AG09319 (cell line): ENCODE measurements at places on chromosomes 5 and 9.

DNA sequence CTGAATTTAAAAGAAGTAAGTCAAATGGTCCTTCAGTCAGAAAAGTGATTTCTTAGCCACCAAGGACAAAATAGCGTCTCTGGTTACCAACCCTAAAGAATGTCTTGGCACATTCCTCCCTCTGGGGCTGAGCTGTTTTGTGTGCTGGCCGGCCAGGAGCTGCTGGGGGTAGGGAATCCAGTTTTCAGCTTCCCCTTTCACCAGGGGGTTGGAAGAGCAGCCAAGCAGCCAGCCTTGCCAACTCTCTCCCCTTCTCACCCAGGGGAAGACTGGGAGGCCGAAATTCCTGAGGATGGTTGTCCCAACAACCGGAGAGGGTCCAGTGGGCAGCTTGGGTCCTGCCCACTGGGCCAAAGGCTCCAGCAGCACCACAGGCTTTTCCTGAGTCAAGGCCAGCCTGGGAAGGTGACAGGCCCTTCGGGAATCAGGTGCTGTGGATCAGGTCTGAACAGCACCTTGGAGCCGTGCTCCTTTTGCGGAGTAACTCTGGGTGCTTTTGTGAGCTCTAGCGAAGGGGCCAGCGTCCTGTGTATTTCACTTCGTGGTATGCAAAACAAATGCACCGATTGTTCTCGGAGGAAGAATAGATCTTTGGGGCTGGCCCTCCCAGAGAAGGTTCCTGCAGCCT, 4.2 kb downstream of the WWC1 start:
- peak; percentile 43 for DNase-seq

DNA sequence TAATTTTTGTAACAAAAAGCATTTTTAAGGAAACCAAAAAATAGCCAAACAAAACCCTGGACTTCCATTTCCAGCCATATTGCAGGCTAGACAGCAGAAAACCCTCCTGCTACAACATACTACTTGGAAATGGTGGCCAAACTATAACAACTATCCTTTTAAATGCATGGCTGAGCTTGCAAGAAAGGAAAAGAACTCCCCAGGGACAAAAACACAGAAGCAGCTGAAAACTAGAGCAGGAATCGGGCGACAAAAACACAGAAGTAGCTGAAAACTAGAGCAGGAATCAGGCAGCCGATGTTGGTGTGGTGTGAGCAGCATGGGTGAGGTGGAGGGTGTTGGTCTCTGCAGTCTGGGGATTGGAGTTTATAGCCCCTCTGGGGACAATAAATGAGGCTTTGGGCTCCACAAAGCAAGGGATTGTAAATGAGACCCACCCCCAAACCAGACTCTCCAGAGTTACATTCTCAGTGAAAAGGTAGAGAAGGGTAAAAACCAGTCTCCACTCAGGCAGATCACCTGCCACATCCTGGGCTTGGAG, 95.2 kb downstream of the C9orf50 start:
- no peak for DNase-seq

- no peak for DNase-seq
Measured at GRCh38 chr9:104912606-104913005, 15.3 kb downstream of the ABCA1 start.

- no peak for DNase-seq
Measured at GRCh38 chr5:74810915-74811314, 43.9 kb downstream of the NSA2 start.

DNA sequence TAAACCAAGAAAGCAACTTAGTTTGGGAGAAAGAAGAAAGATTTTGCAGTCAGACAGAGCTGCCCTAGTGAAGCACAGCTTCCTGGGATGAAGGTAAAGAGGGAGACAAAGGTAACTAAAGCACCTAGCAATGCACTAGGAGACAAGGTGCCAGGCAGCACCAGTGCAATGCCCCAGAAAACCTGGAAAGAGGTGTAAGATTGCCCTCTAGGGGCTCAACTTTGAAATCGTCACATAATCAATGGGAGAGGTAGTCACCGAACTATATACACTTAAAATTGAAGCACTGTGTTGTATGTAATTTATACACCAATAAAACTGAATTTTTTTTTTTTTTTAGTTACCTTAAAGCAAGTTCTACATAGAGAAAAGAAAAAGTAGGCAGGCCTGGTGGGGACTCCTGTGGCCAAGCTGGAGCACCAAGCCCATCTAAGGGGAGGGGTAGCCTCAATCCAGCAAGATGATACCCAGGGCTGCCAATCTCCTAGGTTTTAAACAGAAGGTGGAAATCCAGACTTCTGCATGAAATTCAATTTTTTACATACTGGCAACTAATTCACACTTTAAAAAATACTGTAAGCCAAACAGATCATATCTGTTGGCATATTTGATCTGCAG, 48.2 kb downstream of the CDK5RAP2 start:
- no peak for DNase-seq

- no peak for DNase-seq
Measured at GRCh38 chr5:98938464-98938863, 9.7 kb upstream of the CHD1 start.

DNA sequence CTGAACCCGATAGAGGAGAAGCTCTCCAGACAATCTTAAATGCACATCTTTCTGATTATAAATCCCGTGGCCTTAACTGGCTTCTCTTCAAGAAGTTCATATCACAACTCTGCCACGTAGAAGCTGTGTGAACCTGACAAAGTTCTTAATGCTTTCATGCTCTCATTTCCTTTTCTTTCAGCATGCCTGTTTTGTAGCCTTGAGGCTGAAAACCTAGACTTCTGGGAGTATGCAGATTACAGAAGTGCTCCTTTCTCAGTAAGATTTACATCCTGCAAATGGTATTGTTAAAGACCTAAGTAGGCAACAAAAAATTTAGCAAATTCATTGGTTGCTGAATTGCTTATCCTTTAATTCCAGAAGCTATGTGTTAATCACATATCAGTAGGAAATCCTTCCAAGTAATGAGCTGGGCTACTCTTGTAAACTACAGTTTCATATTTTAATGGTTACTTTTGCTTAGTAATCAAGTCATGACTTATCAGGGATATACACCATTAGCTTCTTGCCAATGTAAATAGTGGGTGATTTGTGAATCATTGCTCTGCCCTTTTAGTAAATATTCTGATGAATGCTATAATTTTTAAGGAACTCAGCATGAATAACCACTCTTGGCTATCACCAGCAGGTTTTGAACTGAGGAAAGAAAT, 334.7 kb downstream of the FBXL7 start:
- peak; percentile 62 for DNase-seq

DNA sequence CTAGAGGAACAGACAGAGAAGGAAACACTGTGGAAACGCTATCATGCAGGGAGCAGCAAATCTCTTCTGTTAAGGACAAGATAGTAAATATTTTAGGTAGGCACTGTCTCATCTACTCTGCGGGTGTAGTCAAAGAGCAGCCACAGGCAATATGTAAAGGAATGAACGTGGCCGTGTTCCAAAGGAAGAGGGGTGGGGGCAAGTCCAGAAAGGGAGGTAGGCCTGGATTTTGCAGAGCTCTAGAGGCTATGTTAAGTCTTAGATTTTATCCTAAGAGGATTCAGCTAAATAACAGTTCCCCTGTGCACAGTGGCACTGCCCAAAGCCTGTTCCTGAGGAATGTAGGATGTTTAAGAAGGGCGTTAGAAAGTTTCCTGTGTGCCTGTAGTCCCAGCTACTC, 161.6 kb downstream of the ACTL7B start:
- no peak for DNase-seq

- DNase-seq, result no peak
Measured at GRCh38 chr9:106864373-106865143, 1.6 kb downstream of the ZNF462 start.

GRCh38 chr9:99262949-99263418, 40.9 kb downstream of the SEC61B start:
- DNase-seq, result no peak

DNA sequence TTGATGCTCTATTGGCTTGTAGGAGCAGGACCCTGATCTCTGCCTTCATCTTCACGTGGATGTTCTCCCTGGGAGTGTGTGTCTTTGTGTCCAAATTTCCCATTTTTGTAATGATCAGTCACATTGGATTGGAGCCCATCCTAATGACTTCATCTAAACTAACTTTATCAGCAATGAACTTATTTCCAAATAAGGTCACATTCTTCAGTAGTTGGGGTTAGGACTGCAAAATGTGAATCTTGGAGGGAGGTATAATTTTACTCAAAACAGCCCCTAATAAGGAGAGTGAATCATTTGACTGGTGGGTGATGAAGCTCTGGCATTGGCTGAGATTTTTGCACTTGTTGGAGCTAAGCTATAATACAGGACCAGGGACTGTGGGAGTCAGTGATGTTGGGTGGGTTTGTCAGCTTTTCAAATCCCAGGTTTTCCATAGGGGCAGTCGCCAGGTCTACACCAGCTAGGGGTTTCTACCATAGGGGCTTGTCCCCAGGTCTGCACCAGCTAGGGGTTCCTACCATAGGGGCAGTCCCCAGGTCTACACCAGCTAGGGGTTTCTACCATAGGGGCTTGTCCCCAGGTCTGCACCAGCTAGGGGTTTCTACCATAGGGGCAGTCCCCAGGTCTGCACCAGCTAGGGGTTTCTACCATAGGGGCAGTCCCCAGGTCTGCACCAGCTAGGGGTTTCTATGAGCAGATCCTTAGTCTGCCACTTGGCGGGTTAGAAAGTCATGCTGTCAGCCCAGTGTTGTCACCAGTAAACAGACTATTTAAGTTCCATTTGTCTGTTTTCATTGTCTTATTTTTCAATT, 382.6 kb upstream of the DAP start:
- no peak for DNase-seq

DNA sequence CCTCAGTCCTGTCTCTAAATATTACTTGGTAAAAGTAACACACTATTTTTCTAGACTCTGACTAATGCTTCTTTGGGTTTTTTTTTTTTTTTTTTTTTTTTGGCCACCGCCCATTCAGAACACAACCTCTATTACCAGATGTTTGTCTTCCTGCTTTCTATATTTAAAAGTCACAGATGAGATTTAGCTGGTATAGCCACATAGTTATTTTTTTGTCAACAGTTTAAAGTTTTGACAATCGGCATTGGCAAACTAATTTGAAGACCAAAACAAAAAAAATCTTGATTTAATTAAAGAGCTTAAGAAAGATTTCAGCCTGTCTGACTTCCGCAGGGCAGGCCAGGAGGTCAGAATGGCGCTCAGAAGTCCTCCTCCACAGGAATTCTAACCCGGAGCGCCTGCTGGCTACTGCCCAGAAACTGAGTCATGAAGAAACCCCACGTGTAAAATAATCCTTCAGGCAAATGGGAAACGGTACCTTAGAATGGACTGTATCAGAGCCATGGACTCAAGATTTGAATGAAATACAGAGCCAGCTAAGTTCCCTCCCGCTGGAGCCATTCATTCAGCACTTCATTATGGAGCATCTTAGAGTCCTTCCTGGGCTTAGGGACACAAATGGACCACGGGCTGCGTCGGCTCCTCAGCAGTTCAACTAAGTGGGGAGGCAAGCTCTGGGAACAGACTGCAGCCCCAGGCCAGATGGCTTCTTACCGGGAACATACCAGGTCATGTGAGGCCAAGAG, 55.6 kb downstream of the PTPDC1 start:
- peak; percentile 99 for DNase-seq

DNA sequence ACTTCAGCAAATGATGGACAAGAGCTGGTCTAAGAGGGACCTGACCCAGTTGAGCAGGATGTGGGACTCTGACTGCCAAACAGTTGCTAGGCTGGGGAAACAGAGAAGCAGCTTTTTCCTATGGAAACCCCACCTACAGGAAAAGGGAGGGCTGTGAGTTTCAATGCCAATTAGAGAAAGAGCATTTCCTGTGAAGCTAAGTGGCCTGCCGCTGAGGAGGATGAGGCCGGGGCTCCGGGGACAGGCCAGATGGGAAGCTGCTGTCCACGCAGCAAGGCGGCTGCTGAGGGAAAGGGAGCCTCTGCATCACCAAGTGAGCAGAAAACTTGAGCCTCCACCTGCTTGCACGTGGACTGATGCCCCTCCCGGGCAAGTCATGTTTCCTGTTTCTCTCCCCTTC, at the start of gene PCDH12:
PCDH12 (minus strand) TSS at position 90 of the 400 bp plus-strand sequence. CDS start 351 bp downstream, outside the sequence.
- no peak for DNase-seq

DNA sequence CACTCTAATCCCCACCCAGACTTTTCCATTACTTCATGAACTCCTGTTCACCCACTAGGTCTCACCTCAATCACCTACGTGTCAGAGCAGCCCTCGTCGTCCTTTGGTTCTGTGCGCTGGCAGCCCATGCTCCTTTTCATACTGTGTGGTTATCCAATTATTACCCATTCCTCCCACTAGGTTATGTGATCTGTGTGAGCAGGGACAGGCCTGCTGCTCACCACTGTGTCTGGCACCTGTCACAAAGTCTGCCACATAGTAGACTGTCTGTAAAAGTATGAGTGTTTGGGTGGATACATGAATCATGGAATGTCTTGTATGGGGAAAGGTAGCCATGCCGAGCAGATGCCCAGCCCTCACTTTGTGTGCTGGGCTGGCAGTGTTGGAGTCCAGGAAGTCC, 12.1 kb upstream of the SMAD5 start:
- no peak for DNase-seq

- DNase-seq, result no peak
Measured at GRCh38 chr5:174504266-174504726, 220.1 kb upstream of the MSX2 start.

- DNase-seq, result no peak
Measured at GRCh38 chr9:13983607-13984006, 330.3 kb downstream of the NFIB start.

DNA sequence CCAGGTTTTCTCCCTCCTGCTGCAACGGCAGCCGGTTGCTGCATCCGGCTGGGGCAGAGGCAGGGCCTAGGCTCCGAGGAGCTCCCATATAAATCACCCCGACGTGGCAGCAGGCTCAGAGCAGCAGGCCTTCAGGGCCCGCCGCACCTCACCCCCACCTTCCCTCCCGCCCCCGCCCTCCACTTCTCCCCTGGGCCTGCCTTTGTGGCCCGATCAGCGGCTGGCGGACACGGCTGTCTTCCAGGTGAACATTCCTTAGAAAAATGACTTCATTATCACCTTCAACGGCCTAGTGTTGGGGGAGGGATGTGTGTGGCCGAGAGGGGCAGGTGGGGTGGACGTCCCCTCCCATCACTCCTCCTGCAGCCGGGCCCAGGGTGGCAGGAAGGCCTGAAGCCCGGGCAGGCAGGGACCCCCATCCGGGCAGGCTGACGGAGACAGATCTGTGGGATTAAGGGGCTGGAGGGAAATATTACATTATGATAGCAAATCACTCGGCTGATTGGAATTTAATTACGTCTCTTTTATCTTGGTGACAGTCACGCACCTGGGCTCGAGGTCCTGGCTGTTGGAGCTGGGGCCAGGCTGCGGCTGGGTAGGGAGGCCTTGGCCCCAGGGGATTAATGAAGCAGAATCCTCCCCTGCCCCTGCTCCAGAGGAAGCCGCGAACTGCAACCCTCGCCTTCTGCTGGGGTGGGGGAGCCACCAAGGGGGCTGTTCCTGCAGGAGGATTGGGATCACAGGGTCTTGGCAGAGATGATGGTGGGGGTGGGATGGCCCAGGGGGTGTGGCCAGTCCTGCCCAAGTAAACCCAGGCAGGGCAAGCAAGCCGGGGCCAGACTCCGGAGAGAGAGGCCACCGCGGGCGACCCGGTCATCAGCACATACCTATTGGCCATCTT, 38.4 kb upstream of the RXRA start:
- no peak for DNase-seq

GRCh38 chr9:68950689-68951088, 63.2 kb downstream of the PRKACG start:
- no peak for DNase-seq
